ENCODE measurements at places on chromosomes 7 and 10. TPM values are rescaled to one million over a fixed set of nuclear protein-coding genes. Genes with fewer than 3 reads are reported as not detected.
A peak's percentile ranks its signal among the peaks of the same experiment; 100 is the strongest.

GRCh38 chr7:47666164-47666862, 84.4 kb upstream of the TNS3 start:
- H3K27me3 ChIP-seq, result no peaks in the 10 kb centered on the region
- DNase-seq, result no peak
- no peaks in the 10 kb centered on the region for H3K36me3 ChIP-seq
- no peak overlapping the region for H3K4me3 ChIP-seq
- H3K27ac ChIP-seq, result no peak overlapping the region

GRCh38 chr10:46542567-46543465, 13.6 kb downstream of the GPRIN2 start:
- no peaks in the 10 kb centered on the region for H3K36me3 ChIP-seq
- H3K4me1 ChIP-seq, result peaks cover 10% of the 10 kb centered on the region
- DNase-seq, result peak; percentile 58
- H3K4me3 ChIP-seq, result no peak overlapping the region

- H3K27ac ChIP-seq, result no peak overlapping the region
- no peaks in the 10 kb centered on the region for H3K4me1 ChIP-seq
- no peak for DNase-seq
- H3K4me3 ChIP-seq, result no peak overlapping the region
These were observed 292.5 kb downstream of the GALNT17 start for GRCh38 chr7:71424166-71425035.

SLC26A3 gene
- not detected for total RNA-seq

PNLIPRP1 gene
- not detected for total RNA-seq
